ENCODE measurements at places on chromosomes 1 and 21.

DNA sequence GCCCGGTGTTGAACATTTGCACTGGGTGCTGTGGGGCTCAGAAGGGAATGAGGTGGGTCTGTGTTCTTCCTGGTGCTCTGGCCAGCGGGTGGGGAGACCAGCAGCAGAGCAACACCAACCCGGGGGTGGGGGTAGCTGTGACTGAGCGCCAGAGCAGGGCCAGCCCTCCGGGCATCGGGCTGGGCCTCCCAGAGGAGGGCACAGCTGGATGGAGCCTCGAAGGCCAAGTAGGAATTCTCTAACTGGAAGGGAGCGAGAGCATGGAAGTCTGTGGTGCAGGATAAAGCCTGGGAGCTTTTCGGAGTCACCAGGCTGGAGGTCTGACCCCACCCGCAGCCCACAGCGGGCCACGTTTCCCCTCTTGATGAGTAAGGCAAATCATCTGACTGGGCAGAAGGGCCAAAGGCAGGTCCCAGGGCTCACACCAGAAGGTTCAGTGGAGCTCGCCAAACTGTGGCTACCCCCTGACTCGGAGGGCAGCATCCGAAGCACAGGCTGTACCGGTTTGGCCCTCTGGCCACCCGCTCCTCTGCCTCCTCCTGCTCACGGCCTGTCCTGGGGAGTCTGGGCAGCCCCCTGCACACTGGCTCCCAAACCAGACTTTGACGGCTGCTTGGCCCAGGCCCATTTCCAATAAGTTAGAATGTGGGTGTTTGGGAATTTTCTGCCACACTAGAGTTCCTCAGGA is 18.8 kb downstream of the SLC1A7 start:
- no peaks in the 10 kb centered on the region for H3K36me3 ChIP-seq
- no peak for DNase-seq
- no peaks in the 10 kb centered on the region for H3K4me1 ChIP-seq

GRCh38 chr21:14456911-14457310 is 74.0 kb upstream of the HSPA13 start:
- H3K27me3 ChIP-seq: no peaks in the 10 kb centered on the region
- H3K4me1 ChIP-seq: no peaks in the 10 kb centered on the region
- H3K36me3 ChIP-seq: no peaks in the 10 kb centered on the region
- no peak for DNase-seq
- H3K4me3 ChIP-seq: no peak overlapping the region

DNA sequence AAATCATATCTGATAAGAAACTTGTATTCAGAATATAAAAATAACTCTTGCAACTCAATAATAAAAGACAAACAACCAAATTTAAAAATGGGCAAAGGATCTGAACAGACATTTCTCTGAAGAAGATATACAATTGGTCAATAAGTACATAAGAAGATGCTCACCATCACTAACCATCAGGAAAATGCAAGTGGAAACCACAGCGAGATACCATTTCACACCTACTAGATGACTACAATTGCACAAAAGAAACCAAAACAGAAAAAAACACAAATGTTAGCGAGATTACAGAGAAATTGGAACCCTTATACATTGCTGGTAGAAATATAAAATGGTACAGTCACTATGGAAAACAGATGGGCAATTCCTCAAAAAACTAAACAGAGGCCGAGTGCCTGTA is 11.5 kb upstream of the ZNF683 start:
- no peak for DNase-seq
- H3K27ac ChIP-seq: no peak overlapping the region
- no peaks in the 10 kb centered on the region for H3K36me3 ChIP-seq
- H3K4me3 ChIP-seq: no peak overlapping the region
- H3K27me3 ChIP-seq: no peaks in the 10 kb centered on the region
- H3K4me1 ChIP-seq: peaks cover 35% of the 10 kb centered on the region

DNA sequence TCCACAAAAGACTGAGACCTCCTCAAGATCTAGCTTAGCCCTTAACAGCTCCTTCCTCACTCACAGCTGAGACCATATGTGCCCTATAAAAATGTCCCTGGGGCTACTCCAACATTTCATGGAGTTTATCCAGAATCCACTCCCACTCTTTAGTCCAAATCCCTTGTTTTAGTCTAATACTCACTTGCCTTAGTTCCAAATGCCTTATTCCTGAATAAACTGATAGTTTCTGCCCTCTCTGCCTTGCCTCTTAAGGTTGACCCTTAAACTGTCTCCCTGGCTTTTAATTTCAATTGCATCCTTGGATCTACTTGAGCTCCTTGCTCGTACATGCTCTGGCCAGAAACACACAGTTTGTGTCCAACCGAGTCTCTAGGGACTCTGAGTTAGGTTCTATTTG is 47.3 kb upstream of the LYPLAL1 start:
- DNase-seq: no peak
- no peaks in the 10 kb centered on the region for H3K36me3 ChIP-seq
- H3K4me1 ChIP-seq: no peaks in the 10 kb centered on the region

- no peaks in the 10 kb centered on the region for H3K27me3 ChIP-seq
- H3K27ac ChIP-seq: no peak overlapping the region
- H3K36me3 ChIP-seq: no peaks in the 10 kb centered on the region
- no peak for DNase-seq
Observed at GRCh38 chr21:38534591-38534990, 36.3 kb upstream of the ERG start.
